Dermis blood vessel endothelial cell (primary cell): ENCODE measurements at places on chromosomes 13 and 19. TPM values are rescaled to one million over a fixed set of nuclear protein-coding genes. Genes with fewer than 3 reads are reported as not detected.

Gene GRK1
- total RNA-seq, result not detected in 2 replicates

DNA sequence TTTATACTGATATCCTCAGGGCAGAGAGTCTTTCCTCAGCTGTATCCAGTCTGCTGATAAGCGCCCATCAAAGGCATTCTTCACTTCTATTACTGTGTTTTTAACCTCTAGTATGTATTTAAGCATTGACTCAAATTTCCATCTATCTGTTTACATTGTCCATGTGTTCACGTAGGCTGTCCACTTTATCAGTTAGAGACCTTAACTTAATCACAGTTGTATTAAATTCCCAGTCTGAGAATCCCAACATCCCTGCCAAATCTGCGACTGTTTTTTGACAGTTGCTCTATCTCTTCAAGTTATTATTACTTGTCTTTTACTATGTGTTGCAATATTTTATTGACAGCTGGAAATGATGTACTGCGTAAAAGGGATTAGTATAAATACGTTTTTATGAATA is 1613.7 kb upstream of the MIR17HG start:
- DNase-seq, result no peak

- peak; percentile 48 for DNase-seq
These were observed 21.2 kb upstream of the DOCK9 start for GRCh38 chr13:98998831-98999638.

Gene ZNF628
- 1.4 and 3.3 TPM in 2 replicates for total RNA-seq

Gene ZNF324
- total RNA-seq, result 13.1 and 18.5 TPM in 2 replicates

- DNase-seq, result no peak
These were observed 1073.4 kb downstream of the PCDH17 start for GRCh38 chr13:58704953-58705352.

- DNase-seq, result no peak
These were observed 7.7 kb downstream of the TYK2 start for GRCh38 chr19:10372690-10373089.

Gene S1PR5
- under 0.01 TPM in 1 of 2 replicates, not detected in the other for total RNA-seq

DNA sequence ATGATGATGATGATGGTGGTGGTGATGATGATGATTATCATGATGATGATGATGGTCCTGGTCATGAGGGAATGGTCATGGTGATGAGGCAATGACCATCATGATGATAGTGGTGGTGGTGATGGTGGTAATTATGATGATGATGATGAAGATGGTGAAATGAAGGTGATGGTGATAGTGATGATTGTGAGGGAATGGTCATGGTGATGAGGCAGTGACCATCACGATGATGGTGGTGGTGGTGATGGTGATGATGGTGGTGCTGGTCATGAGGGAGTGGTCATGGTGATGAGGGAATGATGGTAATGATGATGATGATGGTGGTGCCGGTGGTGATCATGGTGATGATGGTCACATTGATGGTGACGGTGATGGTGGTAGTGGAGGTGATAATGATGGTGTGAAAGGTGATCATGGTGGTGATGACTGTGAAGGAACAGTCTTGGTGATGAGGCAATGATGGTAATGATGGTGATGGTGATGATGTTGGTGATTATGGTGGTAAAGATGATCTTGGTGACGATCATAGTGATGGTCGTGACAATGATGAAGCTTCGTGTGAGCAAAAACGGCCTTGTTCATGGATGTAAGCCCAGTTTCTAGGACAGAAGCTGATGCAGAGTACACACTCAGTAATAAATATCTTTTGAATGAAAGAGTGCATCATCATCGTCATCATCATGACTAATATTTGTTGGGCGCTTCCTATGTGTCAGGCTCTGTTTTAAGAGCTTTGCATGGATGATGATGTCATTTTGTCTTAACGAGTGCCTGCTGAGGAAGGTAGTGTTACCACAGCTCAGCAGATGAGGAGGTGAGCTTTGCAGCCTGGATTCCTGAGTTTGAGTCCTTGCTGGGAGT is 17.3 kb downstream of the SBK2 start:
- peak; percentile 49 for DNase-seq

Gene DLEU7
- total RNA-seq, result not detected in 2 replicates
